ENCODE measurements at places on chromosomes 7 and 10.

DNA sequence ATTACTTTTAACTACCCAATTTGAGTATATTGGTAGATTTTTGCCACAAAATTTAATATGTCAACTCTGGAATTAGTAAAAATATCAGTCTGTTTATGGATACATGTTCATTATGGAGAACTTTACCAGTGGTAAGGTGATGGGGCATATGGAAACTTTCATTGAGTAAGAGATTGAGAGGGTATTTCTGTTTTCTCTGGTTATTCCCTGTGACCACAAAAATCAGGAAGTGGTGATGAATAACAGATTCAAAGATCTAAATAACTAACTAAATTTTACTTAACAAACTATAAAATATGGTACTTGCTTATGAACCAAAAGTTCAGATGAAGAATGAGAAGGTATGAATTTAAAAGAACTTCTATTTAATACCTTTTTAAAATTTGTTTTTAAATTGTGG, 22.1 kb upstream of the STEAP4 start:
- DNase-seq, result no peak

- DNase-seq, result no peak
Observed at GRCh38 chr10:16439295-16439694, 2.5 kb downstream of the PTER start.

DNA sequence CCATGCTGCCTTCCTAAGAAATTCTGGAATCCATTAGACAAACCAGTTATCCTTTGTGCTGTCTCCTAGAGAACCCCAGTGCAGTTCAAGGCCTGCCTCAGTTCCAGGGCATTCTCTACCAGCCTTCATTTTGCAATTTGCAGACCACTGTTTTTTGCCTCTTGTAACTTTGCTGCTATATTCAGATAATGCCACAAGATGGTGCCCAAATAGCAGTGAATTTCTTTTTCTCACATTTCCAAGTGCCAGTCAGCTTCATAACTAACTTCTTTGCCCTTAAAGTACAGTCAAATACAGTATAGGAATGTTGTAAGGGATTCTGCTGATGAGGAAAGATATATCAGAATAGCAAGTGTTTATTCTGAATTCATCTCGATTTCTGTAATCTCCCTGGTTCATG, 25.2 kb downstream of the LOXL4 start:
- DNase-seq, result no peak

DNA sequence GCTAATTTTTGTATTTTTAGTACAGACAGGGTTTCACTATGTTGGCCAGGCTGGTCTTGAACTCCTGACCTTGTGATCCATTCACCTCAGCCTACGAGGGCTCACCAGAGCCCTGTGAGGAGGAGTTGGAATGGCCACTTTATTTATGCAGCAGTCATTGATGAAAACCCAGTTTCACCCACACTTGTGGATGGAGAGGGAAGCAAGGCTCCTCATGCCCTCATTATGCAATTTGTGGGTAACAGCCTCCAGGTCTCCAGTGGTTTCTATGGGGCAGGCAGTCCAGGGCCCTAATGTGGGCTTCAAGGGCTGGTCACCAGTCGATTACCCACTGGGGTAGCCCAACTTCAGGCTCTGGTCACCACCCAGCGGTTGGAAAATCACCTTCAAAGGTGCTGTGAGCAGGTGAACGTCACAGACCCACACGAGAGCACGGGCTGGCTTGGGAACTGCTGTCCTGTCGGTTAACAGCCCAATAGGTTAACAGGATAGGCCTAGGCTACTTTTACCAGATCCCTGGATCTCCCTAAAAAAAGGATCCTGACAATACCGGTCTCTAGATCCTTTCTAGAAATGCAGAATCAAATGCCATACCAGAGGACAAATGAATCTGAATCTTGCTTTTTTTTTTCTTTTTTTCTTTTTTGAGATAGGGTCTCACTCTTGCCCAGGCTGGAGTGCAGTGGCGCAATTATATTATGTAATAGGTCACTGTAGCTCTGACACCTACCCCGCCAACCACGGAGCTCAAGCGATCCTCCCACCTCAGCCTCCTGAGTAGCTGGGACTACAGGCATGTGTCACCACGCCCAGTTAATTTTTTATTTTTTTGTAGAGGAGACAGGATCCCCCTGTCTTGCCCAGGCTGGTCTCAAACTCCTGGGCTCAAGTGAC, 97.8 kb downstream of the SLC37A3 start:
- DNase-seq, result no peak

DNA sequence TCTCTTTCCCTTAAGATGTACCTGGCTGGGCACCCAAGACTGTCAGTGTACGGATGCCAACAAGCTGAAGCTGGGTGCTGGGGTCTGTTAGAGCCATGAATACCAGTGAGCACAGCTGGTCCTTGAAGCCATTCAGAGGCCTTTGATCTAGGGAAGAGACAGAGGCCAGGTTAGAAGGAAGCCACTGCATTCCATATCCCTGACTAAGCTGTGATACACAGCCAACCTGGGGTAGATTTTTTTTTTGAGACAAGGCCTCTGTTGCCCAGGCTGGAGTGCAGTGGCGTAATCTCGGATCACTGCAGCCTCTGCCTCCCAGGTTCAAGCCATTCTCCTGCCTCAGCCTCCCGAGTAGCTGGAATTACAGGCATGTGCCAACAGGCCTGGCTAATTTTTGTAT, 20.8 kb downstream of the ZDHHC16 start:
- no peak for DNase-seq

GRCh38 chr7:143073556-143073955, 21.4 kb downstream of the OR6V1 start:
- no peak for DNase-seq

Data from coronary artery (tissue), 2 donors.